ENCODE measurements at places on chromosomes 12 and 14.
A peak's percentile ranks its signal among the peaks of the same experiment; 100 is the strongest.

DNA sequence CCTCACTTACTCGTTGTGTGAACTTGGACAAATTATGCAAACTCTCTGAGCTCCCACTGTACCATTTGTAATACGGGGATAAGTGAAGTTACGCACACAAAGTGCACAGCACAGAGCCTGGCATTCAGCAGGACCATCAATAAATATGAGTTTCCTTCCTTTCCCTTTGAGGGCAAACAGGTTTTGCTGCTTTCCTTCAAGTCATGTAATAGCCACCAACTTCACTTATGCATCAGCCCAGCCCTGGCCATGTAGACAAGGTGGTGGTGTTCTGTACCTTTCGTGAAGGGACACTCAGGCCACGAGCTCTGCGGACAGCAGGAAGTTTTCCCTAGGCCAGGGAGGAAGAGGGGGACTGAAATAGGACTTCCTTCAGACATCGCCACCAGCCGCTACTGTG, 272.7 kb downstream of the CACNA1C start:
- H3K27me3 ChIP-seq, result peaks cover 17% of the 10 kb centered on the region
- no peak overlapping the region for H3K4me3 ChIP-seq
- no peaks in the 10 kb centered on the region for H3K4me1 ChIP-seq
- H3K36me3 ChIP-seq, result no peaks in the 10 kb centered on the region

DNA sequence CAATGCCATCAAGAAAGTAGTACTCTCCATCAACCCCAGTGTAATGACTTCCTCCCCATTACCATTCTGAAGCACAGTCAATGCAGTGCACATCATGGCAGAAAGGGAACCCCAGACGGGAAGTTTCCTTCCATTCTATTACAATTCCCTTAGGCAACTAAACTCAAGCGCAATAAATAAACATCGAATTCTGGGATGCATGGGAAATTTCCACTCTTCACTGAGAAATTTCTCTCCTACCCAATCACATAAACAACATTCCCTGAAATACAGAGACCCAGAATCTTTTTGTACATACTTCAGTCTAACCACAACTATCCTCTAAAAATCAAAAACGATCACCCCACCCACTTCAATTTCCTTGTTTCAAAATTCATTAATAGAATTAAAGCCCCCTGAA, 20.0 kb downstream of the SARNP start:
- peaks cover 38% of the 10 kb centered on the region for H3K36me3 ChIP-seq
- H3K27ac ChIP-seq, result no peak overlapping the region
- no peak overlapping the region for H3K4me3 ChIP-seq
- no peaks in the 10 kb centered on the region for H3K27me3 ChIP-seq
- peaks cover 14% of the 10 kb centered on the region for H3K4me1 ChIP-seq
- no peak for DNase-seq

DNA sequence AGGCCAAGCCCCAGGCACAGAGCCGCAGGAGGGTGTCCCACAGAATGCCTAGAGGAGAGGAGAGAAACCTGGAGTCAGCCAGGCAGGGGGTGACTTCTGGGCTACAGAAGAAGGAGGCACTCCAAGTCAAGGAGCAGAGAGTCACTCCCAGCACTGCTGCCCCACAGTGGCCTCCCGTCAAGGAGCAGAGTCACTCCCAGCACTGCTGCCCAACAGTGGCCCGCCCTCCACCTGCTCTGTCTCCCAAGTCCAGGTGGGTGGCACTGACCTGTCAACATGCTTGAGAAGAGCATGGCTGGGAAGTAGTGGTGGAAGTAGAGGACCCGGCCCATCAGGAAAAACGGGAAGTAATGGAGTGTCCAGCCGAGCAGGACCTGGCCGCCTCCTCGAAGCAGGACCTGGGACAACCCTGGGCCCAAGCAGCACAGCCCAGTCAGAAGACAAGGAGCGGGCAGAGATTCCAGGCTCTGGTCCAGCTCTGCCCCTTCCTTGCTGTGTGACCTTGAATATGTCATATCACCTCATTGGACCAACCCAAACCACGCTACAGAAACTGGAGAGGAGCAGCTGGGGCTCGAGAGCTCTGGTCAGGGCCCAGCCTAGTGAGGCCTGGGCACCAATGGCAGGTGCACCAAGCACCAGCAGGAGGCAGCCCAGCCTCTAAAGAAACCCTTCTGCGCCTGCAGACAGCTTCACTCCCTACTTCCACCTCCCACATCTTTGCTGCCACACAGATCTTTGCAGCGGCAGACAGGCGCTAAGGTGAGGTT, 7.6 kb upstream of the NGB start:
- no peak overlapping the region for H3K27ac ChIP-seq
- no peak for DNase-seq
- peaks cover 2% of the 10 kb centered on the region for H3K36me3 ChIP-seq
- H3K4me1 ChIP-seq, result no peaks in the 10 kb centered on the region

DNA sequence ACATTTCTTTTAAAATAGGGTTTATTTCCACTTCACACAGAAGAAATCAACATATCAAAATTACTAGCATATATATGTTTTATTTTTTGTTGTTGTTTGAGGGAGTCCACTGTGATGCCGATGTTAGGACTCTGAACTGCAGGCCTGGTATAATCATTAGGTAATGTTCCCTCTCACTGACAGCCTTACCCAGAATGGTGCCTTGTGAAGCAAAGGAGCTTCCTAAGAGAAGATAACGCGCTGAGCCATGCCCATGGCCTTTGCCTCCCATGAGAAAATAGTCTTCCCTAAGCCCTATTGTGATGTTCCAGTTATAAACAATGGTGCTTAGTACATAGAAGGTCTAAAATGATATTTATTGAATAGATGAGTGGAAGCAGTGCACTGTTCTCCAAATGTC, 12.0 kb downstream of the GNG2 start:
- peaks cover 33% of the 10 kb centered on the region for H3K36me3 ChIP-seq
- H3K4me3 ChIP-seq, result no peak overlapping the region
- no peaks in the 10 kb centered on the region for H3K27me3 ChIP-seq
- DNase-seq, result no peak
- peaks cover 55% of the 10 kb centered on the region for H3K4me1 ChIP-seq

GRCh38 chr14:98705871-98706300, 566.1 kb downstream of the BCL11B start:
- H3K4me1 ChIP-seq, result peaks cover 25% of the 10 kb centered on the region
- no peak overlapping the region for H3K27ac ChIP-seq
- no peak for DNase-seq
- H3K4me3 ChIP-seq, result no peak overlapping the region
- H3K36me3 ChIP-seq, result no peaks in the 10 kb centered on the region

- H3K36me3 ChIP-seq, result peaks cover 26% of the 10 kb centered on the region
- no peak overlapping the region for H3K27ac ChIP-seq
- no peaks in the 10 kb centered on the region for H3K27me3 ChIP-seq
Observed at GRCh38 chr12:110657747-110658146, 31.2 kb downstream of the HVCN1 start.

DNA sequence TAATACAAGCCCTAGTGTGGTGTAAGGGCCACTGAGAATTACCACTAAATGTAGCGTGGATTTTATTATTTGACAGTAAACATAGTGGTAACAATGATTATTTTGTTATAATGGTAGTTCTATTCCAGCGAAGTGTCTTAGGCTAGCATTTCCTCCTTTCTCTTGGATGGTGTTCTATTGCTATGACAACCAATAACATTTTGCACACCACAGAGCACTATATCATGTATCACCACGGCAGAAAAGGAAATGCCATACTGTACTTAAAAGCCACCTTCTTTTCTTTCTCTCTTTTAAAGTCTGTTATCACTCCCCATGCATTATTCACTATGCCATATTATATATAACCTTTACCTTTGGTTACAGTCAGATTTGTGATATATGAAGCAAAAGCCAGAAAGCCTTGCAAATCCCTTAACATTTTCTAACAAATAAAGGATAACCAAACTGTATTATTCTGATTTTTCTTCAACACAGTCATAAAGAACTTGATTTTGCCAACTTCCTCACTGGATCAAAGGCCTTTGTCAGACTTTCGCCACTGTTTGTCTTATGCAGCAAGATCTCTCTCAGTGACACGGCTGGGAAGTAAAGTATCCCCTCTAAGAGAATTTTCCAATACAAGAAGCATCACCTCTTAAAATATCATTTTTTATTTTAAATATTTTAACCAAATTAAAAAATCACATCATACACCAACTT, 195.8 kb downstream of the FOXN3 start:
- peaks cover 23% of the 10 kb centered on the region for H3K4me1 ChIP-seq
- no peaks in the 10 kb centered on the region for H3K27me3 ChIP-seq
- DNase-seq, result no peak

DNA sequence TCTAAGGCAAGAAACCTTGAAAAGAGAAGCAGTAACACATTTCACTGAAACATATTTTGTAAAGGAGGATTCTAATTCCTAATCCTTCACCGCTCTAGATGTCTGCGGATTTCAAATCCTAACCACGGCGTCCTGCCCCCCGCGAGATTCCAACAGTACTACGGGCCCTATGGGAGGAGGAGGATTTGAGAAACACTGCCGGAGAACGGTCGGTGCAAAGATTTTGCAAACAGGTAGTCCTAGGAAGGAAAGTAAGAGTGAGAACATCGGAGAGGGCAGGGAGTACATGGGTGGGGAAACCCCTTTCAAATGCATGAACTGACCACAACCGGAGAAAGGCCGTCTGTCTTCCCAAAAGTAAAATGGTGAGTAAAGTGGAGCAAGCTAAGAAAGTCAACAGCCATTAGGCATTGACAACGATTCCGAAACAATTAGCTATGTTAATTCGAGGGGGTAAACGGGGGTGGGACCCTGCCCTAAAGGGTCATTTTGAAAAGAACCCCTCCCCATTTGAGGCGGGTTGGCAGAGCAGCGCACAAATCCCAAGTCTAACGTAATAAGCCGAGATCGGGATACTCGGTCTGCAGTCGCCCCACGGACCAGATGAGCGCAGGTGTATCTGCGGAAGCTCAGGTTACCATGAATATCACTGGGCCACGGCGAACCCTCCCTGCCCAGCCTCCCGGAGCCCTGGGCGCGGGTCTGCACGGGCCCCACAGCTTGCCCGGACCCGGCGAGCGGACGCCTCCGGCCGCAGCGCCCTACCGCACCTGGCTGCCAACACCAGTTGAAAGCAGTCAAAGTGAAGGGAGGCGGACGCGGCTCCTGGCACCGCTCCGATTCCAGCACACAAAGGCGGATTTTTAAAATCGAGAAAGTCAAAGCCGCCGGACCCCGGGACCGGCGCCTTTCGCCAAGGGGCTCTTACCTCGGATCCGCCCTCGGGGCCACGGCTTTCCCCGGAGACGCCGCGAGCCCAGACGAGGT, 662 bp downstream of the EPS8 start:
- peak overlapping the region; percentile 26 for H3K27ac ChIP-seq
- DNase-seq, result no peak
- H3K4me3 ChIP-seq, result peak overlapping the region; percentile 91
- peaks cover 2% of the 10 kb centered on the region for H3K36me3 ChIP-seq

DNA sequence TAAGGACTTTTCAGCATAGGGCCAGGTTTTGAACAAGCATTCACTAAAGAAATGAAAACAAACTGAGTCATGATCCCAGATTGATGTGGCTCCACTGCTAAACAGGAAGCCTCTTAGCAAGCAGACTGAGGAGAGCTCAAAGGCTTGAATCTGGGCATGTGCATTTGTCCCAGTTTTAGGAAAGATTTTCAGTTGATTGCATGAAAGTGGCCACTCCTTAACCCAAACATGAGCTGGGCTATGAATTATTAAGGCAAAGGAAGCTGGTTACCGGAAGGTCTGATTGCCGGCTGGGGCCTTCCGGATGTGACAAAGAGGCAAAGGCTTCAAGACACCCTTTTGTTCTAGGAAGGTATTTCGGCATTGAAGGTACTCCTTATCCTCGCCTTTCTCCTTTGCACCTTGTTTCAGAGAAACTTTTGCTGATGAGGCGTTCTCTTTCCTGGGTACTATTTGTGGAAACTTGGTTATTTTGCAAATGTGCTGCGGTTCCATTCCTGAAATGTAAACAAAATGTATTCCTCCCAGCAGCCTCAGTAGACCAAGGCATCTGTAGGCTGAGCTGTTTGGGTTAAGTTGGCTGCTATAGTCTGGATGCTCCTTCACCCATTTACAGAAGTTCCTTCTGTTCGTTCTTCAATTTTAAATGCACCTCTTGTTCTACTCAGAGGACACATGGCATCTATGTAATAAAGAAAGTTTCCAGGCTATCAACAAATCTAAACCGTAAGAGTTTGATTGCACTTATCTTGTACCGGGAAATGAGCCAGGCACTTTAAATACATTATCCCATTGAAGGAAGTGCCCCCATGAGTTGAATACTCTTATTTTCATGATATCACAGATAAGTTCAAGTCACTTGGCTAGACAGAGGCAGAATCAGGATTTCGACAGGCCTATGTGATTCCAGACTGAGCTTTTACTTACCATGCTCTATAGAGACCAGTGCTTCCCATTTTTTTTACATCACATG, 115.6 kb upstream of the METAP2 start:
- H3K4me1 ChIP-seq, result peaks cover 5% of the 10 kb centered on the region
- no peak overlapping the region for H3K4me3 ChIP-seq
- no peak overlapping the region for H3K27ac ChIP-seq
- DNase-seq, result no peak
- no peaks in the 10 kb centered on the region for H3K36me3 ChIP-seq

- DNase-seq, result peak; percentile 82
- peak overlapping the region; percentile 92 for H3K4me3 ChIP-seq
- peak overlapping the region; percentile 92 for H3K27ac ChIP-seq
- peaks cover 40% of the 10 kb centered on the region for H3K4me1 ChIP-seq
Observed at GRCh38 chr12:82685790-82686167, 927 bp upstream of the TMTC2 start.

DNA sequence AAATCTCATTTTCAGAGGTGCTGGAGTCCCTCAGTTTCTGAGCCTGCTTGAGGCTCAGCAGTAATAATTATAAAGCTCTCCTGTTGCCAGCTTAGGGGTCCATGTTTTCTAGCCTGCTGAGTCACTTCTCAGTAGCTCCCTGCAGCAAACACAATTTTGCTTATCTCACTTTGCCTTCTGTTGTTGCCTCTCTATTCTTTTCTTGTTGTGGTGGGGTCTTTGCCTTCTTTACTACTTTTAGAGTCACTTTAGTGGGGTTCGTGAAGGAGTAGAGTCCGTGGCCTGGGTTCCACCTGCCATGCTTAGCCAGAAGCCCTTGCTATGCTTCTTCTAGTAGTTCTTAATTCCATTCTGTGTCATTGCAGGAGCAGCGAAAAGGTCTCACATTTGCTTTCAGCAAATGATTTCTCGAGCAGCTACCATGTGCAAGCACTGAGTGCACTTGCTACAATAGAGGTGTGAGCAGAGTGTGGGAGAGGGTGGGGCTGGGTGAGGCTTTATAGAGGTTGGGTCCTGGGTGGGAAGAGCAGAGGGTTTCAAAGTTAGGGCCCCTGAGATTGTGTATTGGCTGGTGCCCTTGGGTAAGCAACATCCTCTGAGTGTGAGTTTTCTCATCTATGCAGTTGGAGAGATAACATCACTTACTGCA, 114.3 kb downstream of the ADCK1 start:
- no peaks in the 10 kb centered on the region for H3K4me1 ChIP-seq
- H3K36me3 ChIP-seq, result no peaks in the 10 kb centered on the region
- no peak overlapping the region for H3K27ac ChIP-seq
- H3K4me3 ChIP-seq, result no peak overlapping the region
- peaks cover 2% of the 10 kb centered on the region for H3K27me3 ChIP-seq

DNA sequence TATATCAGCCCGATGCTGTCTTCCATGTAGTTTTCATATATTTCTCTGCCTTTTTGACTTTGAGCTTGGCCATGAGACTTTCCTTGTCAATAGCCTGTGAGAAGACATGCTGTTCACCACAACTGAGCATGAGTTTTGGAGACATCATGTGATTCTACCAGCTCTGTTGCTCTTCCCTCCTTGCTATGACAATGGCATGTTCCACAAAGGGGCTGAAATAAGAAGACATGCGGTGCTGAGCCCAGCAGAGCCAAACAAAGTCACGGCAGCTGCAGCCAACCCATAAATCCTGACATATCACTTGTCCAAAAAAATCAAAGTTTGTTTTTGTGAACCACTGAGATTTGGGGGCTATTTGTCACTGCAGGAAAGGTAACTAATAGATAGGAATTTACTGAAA, 343.4 kb upstream of the KITLG start:
- H3K4me1 ChIP-seq, result no peaks in the 10 kb centered on the region
- no peaks in the 10 kb centered on the region for H3K27me3 ChIP-seq
- DNase-seq, result no peak
- no peaks in the 10 kb centered on the region for H3K36me3 ChIP-seq
- no peak overlapping the region for H3K4me3 ChIP-seq
- H3K27ac ChIP-seq, result no peak overlapping the region
